Activated CD4-positive, alpha-beta T cell treated with anti-CD3 and anti-CD28 coated beads, Interleukin-2, amount 50 U/mL, for 4 hours (primary cell): ENCODE measurements at places on chromosomes 7 and 10.

GRCh38 chr7:28005075-28005846, 175.3 kb downstream of the JAZF1 start:
- DNase-seq: no peak

- DNase-seq: no peak
These were observed 332.8 kb downstream of the PLXNA4 start for GRCh38 chr7:132243463-132243862.

DNA sequence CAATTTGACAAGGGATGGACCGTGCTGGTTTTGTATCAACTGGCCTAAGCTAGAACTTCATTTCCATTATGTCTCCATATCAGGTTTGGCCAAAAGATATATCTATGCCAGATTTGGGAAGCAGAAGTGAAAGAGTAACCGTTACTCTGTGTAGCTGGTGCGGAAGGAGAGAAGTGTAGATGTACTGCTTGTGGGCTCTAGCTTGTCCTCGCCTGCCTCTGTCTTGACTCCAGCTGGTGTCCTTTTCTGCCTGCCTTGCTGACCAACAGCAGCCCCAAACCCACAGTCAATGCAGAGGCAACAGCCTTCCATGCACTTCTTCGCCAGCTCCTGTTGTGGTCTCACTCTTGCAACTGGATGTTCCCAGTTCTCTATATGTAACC, 128.5 kb downstream of the KIF20B start:
- DNase-seq: no peak

DNA sequence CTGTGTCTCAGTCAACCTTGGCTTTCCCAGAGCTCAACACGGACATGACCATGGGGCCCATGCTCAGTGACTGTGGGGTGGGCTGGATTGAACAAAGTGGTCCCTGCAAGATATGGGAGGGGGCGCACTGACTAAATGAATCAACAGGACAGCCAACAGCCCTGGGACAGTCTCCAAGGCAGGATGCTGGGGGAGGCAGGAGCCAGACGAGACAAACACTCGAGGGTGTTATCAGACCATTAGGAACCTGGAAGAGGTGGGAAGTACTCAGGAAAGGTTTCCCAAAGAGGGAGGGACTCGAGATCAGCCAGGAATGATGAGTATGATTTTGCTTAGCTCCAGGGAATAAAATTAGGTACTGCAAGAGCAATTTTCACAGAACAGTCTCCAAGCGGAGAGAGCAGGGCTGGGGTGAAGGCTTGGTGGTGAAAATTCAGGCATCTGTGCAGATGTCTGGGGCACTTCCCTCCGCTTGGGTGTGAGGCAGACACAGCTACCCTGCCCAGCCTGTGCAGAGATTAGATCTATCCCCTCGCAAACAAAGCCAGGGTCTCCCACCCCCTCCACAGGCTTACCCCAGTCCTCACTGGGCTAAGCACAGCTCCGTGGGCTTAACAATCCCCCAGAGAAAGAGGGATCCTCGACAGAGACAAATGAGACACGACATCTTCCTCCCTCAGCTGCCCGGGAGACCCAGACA, 261.1 kb upstream of the ZMIZ1 start:
- no peak for DNase-seq

DNA sequence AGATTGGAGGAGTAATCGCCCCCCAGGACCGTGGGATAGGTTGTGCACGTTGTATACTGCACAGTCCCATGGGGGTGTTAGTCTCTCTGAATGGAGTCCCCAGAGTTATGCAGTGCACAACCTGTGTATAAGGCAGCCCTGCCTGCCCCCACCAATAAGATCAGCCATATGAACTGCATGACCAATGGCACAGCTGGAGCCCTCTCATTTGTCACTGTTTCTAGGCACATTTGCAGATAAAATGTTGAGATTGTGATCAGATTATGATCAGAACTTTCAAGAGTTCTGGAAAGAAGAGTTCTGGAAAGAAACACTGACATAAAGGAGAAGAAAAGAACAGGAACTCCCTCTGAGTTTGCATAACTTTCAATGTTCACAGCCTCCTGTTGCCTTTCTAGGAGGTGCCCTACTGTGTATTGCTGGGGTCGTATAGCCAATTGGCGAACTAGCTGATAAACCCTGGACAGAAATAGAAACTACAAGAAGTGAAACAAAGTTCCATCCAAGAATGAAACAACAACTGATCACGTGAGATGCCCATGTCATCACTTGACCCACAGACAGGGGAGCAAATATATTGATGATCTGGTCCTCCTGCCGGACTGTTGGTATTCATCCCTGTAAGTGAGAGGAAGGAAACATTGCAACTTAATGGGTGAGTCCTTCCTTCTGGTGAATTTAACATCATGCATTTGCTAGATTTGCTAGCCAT, 49.6 kb upstream of the TOMM7 start:
- no peak for DNase-seq

- DNase-seq: no peak
These were observed 21.9 kb upstream of the ZNF488 start for GRCh38 chr10:47405857-47406547.

- peak; percentile 54 for DNase-seq
These were observed 1.1 kb downstream of the TRRAP start for GRCh38 chr7:98879198-98879978.

DNA sequence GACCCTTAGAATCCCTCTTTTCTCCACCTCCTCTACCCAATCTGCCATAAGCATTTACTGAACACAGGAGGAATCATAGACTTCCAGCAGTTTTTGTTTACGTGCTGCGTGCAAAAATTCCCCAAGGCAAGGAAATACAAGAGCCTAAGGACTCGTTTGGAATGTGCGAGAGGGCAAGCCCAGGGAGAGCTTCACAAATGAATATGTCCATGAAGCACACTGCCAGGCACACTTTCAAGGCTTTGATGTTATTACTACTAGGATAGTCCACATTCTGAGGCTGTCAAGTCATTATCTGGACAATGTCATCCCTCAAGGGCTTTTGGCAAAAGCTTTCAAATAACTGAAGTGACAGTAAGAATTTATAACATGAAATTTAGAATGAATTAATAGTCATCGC, 214.7 kb upstream of the TBX20 start:
- no peak for DNase-seq

- no peak for DNase-seq
These were observed 15.7 kb upstream of the STN1 start for GRCh38 chr10:103933557-103934121.

- DNase-seq: no peak
These were observed 17.8 kb downstream of the BTBD16 start for GRCh38 chr10:122288917-122289316.

DNA sequence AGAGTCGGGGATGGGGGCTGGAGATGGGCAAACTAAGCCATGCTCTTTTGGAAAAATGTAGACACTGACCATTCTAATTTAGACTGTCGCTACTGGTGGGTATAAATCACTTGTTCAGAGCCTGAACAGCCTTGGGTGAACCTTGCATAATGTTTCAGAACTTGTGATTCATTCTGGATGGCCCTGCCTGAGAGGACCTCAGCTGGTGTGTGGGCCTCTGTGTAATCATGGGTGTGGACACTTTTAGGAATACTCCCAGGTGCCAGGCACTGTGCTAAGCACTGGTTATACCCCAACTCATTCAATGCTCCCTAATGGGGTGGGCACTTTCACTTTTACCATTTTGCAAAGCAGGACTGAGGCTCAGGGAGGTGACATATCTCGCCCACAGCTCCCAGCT, 26.8 kb upstream of the TM9SF3 start:
- no peak for DNase-seq

GRCh38 chr7:111803015-111803758, 240.9 kb upstream of the IMMP2L start:
- DNase-seq: no peak

DNA sequence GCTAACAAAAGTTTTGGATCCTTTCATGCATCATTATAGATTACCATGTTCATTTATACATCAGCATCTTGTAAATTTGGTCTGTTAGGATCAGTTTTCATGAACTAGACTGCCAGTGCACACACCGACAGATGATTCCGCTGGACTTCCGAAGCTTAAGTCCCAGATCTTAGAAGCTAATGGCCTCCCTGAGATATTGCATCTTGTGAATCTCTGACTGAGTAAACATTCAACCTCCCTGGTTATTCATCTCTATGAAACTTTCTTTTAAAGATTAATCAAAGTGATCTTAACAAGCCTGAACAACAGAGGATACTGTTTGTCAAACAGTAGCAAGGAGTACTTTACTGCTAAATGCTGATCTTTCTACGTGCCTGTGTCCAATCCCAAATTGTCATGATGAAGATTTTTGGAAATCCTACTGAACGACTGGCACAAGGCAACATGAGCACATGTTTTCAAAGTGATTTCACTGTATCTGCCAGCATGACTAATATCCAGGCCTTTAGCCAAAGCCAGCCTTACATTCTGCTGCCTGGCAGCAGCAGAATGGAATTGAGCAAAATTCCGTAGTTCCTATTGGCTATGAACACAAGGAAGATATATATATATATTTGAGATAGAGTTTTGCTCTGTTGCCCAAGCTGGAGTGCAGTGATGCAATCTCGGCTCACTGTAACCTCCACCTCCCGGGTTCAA, 91.3 kb upstream of the ANK3 start:
- no peak for DNase-seq

DNA sequence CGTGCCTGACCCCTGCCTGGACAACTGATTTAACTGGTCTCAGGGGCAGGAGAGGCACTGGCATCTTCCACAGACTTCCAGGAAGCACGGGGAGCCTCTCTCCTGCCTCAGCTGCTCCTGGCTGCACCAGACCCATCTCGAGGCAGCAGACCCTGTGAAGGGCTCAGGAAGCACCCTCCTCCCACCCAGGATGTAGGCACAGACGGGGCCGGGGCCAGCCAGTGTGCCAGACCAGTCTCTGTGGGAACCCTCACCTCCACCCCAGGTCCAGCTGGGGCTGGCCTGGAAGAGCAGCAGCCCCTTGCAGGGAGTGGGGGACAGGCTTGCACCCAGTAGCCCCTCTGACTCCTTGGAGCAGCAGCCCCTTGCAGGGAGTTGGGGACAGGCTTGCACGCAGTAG, 56.3 kb downstream of the RASGEF1A start:
- DNase-seq: no peak

- no peak for DNase-seq
These were observed 57.2 kb upstream of the VIPR2 start for GRCh38 chr7:159201722-159202330.

- no peak for DNase-seq
These were observed 37.8 kb downstream of the HIPK2 start for GRCh38 chr7:139739863-139740597.

GRCh38 chr10:90218846-90219245, 517.5 kb downstream of the KIF20B start:
- DNase-seq: no peak

- no peak for DNase-seq
These were observed 74.1 kb downstream of the TACC2 start for GRCh38 chr10:122062831-122063674.

DNA sequence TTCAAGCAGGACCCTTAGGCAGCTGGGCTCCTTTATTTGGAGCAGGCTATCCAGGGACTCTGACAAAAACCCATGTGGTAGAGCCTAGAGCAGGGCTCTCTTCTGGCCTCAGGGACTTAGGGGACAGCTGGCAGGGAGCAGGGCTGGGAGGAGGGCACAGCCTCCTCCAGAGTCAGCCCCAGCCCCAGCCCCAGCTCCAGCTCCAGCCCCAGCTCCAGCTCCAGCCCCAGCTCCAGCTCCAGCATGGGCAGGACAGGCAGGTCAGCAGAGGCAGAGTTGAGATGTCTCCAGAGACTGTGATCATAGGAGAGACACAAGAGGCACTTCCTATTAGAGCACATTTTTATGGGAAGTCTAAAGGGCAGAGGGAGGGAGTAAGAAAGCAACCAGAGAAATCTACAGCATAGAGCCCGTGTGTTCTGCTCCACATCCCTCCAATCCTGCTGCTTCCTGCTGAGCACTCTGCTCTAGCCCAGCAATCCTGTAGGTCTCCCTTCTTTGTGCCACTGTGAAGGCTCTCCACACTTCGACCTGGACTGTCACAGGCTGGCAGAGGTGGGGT, 13.3 kb upstream of the C10orf53 start:
- no peak for DNase-seq

DNA sequence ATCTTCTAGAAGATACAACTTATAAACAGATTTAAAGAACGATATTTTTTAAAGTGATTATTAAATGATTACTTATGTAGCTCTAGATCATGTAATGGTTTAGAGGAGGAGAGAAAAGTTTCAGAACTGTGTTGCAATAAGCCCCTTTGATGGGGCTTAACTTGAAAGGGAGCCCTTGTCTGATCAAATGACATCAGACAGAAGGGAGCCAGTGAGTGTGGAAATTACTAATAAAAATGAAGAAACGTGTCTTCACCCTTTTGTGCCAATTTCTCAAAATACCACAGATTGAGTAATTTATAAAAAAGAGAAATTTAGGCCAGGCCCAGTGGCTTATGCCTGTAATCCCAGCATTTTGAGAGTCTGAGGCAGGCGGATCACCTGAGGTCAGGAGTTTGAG, 318.2 kb downstream of the EXOC4 start:
- no peak for DNase-seq

DNA sequence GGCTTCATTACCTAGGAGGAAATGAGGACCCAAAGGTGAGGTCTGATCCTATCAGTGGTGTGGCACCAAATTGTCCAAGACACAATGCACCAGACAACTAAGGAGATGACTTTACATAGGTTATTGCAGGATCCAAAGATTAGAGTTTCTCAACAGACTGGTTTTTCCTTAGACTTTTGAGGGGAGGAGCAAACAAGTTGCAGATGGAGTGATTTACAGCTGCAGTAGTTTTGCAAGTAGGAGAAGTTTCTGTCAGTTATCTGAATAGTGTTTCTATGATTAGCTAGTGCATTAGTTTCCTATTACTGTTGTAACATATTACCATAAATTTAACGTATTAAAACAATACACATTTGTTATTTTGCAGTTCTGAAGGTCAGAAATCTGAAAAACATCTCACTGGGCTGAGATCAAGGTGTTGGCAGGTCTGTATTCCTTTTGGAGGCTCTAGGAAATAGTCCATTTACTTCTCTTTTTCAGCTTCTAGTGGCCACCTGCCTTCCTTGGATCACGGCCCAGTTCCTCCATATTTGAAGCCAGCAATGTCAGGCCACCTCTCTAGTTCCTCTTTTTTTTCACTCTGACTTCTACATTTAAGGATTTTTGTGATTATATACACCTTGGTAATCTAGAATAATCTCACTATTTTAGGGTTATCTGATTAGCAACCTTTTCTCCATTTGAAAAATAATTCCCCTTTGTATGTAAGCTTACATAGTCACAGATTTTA, 994.9 kb downstream of the REEP3 start:
- no peak for DNase-seq
